ENCODE measurements at places on chromosomes 3 and 15.

DNA sequence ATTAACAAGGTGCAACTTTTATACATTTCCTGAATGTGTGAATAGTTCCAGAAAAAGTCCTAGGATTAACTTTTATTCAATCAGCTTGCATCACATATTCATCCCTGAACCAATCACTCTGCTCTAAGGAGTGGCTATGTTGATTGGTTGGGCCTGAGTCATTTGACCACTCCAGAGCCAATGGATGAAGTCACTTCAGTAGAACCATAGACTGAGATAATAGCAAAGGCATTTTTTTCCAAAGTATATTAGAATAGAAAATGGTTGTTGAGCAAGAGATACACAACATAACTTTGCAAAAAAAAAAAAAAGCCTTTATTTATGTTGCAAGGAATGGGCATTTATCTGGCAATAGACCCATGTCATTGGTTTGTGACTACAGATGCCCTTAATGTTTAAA, 55.5 kb upstream of the AGTR1 start:
- no peak for DNase-seq

DNA sequence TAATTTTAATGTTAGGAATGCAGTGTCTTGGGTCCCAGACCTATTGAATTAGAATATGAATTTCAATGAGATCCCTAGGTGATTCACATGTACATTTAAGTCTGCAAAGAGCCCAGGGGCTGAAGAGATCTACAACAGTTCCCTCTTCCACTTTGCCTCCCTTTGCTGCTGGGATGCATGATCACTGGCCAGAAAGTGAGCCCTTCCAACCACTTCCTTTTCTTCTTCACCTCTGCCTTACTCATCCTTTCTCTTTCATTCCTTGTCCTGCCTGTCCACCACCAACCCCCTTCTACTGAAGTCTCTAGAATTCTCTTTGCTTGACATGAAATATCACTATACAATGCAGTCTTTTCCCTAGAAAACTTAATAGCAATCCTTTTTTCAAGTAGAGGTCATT, 222.4 kb upstream of the LRIG1 start:
- DNase-seq: no peak

DNA sequence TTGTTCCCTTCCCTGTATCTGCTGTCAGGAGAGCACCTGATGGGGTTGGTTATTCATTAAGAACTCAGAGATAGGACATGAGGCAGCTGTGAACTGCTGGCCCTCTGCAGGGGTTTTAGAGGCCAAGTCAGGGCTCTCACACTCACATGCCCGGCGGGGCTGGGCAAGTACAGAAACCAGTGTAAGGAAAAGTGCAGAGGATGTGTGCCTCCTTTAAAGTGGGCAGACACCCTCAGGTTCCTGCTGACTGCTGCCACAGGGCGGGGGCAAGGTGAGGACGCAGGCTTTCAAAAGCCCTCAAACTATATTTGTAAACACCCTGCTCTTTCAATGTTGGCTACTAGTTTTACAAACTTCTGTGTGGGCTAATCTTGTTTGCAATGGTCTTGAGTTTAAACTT, 22.4 kb downstream of the CXCR6 start:
- no peak for DNase-seq

- DNase-seq: no peak
These were observed 109.8 kb downstream of the TNIK start for GRCh38 chr3:171350364-171350763.

- DNase-seq: no peak
These were observed 131.6 kb upstream of the HACD2 start for GRCh38 chr3:123716411-123716810.

GRCh38 chr3:44355362-44356033, 16.9 kb downstream of the TCAIM start:
- no peak for DNase-seq

DNA sequence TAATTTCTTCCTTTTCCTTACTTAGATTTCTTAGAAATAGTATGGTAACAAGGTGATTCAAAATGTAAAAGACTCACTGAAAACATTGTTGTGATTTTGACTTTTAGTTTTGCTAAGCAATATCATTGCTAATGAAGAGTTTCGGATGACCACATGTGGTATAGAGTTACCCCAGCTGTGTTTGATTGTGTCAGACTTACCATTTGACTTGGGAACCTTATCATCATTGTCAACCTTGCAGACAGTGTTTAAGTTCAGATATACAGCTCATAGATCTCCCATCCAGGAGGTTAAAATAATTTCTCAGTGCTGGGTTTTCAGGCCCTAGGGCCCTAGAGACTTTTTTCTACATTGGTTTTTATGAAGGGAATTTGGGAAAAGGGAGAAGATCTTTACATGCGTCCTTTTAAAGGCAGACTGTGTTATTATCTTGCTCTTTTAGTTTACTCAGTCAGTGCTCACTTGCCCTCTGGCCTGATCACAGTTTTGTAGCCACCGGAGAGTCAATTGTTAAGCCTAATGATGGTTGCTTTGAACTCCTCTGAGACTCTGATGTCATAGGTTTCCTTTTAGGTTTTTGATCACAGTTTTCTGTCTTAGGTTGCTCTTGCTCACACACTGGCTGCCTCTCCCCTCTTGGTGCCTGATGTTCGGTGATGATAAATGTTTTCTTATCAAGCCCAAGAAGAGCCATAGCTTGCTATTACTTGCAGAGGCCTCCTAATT, 133.5 kb upstream of the ZPLD1 start:
- no peak for DNase-seq

- no peak for DNase-seq
These were observed 18.2 kb downstream of the MRPL46 start for GRCh38 chr15:88448991-88449461.

GRCh38 chr3:170711786-170712185, 125.9 kb upstream of the SLC7A14 start:
- no peak for DNase-seq

GRCh38 chr15:35062738-35063099, 22.4 kb downstream of the NANOGP8 start:
- no peak for DNase-seq

DNA sequence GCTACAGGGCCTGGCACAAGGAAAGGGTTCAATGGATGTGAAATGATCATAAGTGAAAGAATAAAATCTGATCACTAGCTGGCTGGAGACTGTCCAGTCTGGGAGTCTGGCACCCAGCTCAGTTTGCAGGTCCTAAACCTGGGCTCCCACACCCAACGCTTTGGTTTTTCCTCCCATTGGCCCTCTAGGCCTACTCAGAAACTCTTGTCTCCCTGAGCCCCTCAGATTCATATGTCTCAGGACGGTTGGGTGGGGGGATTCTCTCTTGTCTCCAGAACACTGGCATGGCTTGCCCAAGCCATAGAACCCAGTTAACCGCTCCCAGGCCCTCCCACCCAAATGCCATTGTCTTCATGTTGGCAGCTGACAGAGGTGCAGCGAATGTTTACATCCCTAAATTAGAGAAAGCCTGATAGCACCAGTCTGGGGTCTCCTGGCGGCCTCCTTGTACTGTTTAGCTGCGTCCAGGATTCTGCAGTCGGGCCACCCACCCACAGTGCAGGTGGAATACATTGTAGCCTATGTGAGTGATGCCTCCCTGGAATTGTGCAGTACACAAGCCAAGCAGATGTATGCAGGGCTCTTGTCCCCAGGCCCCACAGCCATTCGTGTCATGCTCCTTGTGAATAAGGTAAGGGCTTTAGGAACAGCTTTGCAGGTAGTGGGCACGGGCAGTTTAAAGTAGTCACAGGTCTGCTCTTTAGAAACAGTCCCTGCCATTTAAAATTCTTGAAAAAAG, 266.3 kb downstream of the XXYLT1 start:
- no peak for DNase-seq

DNA sequence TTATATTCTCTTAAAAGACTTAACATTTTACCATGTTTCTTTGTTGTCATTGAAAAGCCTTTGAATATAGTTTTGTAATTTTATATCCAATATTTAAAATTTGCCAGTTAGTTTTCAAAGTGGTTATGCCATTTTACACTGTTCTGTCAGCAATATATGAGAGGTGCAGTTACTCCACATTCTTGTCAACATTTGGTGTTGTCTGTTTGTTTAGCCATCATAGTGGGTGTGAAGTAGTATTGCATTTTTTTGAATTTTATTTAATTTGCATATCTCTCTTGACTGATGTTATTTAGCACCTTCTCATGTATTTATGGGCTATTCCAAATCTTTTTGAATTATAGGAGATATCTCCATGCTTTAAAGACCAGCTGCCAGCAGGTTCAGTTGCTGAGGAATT, 40.4 kb downstream of the LRRC28 start:
- DNase-seq: no peak

DNA sequence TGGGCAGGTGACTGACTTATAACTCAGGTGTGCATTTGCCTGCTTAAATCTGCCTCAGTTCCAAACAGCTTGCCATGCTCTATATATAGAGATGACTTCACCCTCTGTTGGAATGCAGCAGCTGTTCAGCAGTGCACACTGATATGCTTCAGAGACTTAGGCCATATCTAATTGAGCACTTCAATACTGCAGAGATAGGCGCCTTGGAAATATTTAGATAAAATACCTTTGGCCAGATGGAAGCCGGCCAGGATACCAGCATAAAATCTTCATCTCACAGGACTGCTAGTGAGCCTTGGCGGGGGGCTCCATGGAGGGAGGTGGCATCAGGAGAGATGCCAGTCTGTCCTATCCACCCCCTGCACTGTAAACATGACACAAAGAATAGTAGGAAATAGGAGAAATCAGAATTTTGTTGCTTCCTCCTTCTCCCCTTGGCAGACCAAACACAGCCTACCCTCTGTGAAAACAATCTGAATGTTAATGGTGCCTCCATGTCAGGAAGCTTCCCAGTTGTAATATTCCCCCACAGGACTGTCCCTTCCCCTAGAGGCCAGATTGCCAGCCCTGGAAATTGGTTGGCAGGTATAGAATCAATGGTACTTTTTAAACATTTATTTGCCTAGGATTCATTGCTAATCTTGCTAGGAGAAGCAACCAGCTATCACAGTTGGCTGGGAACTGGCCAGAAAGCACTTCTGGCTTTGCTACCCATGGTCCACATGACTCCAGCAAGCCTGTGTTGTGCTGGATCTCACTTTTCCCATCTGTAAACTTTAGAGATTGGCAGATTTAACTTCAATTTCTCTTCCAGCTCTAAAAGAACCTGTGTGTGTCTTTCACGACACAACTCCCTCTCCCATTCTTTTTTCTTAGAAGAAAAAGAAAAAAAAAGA, 215.5 kb upstream of the KCNMB2 start:
- no peak for DNase-seq

Measured in C1 segment of cervical spinal cord (tissue), 14 donors.